ENCODE measurements at places on chromosomes 4 and X.

DNA sequence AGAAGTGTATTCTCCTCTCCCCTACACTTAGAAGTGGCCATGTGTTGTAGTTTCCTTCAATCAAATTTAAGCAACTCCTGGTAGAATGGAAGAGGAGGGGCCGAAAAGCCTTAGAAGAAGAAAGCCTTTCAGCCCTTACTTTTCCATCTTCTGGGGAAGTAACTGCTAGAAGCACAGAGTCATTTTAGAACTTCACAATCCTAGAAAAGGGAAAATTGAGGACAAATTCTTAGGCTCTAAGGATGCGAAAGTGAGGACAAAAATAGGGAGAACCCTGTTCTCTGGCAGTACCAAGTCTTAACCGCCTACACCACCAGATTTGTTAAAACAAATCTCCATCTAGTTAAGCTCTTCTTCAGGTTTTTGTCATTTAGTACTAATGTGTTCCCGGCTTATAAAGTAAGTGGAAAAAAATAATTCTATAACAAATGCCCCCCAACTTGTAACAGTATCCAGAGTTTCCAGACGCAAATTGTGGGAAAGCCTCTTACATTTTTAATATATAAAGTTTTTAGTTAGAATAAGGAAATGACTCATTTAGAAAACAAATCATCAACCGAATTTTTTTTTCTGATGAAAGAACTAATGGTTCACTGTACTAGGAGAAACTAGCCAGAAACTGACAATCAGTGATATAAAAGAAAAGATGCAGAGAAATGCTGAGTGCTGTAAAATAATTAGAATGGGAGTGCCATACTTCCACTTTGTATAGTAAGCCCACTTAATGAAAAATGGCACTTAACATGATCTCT lies 76.0 kb downstream of the ARAP2 start:
- DNase-seq = no peak

DNA sequence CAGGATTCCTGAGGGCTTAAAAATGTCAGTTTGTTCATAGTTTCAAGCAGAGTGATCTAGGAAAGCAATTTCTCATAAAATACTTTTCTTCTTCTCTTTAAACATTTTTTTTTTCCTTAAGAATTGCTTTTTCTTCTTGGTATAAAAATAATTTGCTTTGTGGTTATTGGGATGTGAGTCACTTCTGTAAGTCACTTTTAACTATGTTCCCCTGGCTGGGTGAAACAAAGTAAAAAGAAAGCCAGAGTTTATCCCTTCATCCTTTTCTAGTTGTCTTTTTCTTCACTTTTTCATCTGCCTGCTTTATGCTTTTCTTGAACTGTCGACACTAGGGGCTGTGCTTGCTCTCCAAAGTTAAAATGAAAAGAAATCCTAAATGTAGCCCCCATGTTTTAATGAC lies 33.5 kb downstream of the ARSJ start:
- no peak for DNase-seq

DNA sequence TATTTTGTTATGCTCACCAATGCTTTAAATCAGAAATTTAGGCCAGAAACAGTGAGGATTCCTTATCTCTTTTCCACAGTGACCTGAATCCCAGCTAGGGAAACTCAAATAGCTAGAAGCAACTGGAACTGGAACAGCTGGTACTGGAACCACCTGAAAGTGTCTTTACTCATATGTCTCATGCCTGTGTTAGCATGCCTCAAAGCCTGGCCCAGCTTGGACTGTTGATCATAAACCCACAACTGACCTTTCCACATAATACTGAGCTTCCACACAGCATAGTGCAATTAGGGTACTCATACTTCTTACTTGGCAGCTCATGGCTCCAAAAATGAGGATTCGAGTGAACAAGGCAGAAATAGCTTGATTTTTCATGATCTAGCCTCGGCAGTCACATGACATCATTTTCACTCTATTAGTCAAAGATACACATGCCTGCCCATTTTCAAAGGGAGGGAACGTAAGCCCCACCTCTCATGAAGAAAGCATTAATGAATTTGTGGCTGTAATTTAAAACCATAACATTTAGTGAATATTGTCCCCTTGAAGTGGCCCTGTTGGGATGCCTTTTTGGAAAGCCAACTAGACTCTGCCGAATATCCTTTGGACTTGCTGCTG lies 80.8 kb upstream of the ACSL1 start:
- DNase-seq = no peak

DNA sequence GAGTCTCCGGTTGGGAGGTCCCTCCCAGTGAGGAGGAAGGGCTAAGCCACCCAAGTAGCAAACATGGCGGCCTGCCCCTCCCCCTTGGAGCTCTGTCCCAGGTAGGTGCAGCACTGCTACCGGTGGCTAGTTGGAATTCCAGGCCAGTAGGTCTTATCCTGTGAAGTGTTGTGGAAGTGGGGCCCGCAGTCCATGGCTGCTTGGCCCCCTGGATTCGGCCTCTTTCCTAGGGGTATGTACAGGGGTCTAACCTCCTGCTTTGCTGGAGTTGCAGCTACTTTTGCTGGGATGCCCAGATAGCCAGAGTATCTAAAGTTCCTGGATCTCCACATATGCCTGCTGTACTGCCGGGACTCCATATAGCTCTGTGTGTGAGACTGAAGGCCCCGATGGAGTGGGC lies 9.9 kb upstream of the TMSB15C start:
- no peak for DNase-seq

- no peak for DNase-seq
These were observed 83.7 kb downstream of the PCYT1B start for GRCh38 chrX:24563291-24564010.

GRCh38 chr4:109072595-109072994 lies 229.9 kb downstream of the COL25A1 start:
- DNase-seq = no peak

DNA sequence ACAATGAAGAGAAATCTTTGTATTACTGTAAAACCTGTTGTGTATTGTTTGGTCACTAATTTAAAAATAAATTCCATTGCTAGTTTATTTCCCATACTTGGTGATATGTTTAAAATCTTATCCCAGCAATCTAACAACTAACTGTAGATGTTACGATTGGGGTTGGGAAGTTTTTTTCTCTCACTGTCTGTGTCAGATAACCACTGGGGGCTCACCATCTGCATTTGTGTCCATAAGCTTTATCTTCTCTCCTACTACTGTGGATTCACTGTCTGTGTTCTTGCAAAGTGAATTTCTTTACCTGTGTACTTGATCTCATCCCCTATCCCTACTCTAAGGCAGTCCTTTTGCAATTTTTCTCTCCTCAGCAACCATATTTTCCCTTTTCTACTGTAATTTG lies 81.3 kb downstream of the STIM2 start:
- no peak for DNase-seq

- no peak for DNase-seq
These were observed 1663.1 kb downstream of the STIM2 start for GRCh38 chr4:28523681-28524190.

GRCh38 chr4:53706422-53707032 lies 115.2 kb upstream of the LNX1 start:
- no peak for DNase-seq

GRCh38 chr4:86999136-86999643 lies 64.4 kb downstream of the AFF1 start:
- DNase-seq = no peak

- DNase-seq = no peak
These were observed 3.3 kb downstream of the COL4A5 start for GRCh38 chrX:108442901-108443464.

- no peak for DNase-seq
These were observed 47.4 kb upstream of the VEGFC start for GRCh38 chr4:176840166-176840565.

DNA sequence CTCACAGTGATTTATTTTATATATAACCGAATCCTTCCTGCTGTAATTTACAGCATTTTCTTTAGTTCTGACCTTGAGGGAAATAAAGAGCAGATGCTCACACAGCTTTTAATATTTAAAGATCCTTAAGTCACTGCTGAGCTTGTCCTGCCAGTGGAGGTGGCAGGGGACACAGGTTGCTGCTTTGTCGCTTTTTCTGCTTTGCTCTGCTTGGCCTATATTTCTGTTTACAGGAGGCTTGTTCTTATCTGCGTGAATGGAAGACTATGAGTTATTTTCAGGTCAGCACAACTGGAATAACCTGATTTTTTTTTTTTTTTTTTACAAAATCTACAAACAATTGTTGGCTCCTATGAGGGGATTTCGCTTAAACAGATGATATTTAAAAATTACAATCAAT lies 2.3 kb downstream of the TXK start:
- DNase-seq = no peak

GRCh38 chrX:112867570-112867969 lies 26.9 kb upstream of the AMOT start:
- no peak for DNase-seq

DNA sequence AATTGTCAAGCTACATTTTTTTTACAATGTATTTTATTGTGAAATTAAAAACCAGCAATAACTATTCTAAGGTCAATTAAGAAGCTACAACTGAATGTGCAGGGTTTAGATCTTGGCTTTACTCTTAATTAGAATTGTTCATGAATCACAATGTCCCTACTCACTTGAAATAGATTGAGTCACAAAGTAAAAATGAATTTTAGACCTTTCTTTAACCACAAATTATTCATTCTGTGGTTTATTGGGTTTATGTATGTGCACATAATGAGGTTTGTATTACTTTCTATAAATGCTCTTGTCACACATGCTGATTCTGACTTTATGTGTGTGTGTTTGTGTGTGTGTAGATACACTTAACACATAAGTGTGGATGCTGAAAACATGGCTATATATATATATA lies 647.0 kb upstream of the AADAT start:
- no peak for DNase-seq

- DNase-seq = no peak
These were observed 232.2 kb downstream of the C4orf33 start for GRCh38 chr4:129328162-129328561.

GRCh38 chrX:153944140-153944799 lies at the start of gene RENBP:
RENBP (minus strand) TSS chrX:153944643; CDS start chrX:153944610, 33 bp downstream.
- DNase-seq = no peak

DNA sequence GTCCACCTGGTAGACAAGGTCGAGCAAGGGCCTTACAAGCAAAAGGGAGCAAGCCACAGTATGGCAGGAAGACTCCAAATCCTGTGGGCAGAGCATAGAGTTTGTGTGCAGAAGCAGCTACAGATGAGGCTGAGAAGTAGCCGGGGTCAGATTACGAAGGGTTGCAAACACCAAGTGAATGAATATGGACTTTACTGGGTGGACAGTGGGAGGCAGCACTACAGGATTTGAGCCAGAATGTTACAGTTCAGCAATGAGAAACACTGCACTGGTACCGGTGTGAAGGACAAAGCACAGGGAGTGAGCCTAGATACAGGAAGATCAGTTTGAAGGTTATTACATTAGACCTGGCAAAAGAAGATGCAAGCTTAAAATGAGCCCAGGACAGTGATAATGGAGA lies 46.1 kb upstream of the HOPX start:
- DNase-seq = no peak

DNA sequence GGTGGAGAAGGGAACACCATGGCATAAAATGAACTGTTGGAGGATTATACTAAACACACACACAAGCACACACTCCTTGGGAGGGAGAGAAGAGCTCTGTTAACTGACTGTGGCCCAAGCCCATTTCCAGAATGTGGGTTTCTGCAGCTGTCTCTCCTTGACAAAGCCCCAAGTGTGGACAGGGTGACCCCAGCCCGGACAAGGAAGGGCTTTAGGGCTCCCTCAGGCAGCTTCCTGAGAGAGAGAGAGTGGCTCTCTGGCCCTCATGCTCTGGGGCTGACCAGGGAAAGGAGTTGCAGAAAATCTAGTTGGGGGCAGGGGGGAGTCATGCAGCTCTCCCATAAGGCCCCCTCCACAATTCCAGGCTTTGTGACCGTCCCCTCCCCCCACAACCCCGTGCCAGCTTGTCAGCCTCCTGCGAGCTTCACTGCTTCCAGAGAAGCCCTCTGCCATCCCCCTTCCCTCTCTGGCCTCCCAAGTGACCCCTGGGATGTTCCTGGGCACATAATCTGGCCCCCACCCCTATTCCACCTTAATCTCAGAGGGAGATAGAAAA lies 590 bp downstream of the ARHGEF9 start:
- DNase-seq = no peak

GRCh38 chr4:183657564-183657963 lies 1.4 kb downstream of the RWDD4 start:
- DNase-seq = no peak

- no peak for DNase-seq
These were observed 47.9 kb downstream of the EFNB1 start for GRCh38 chrX:68876731-68877130.

All from activated effector memory CD4-positive, alpha-beta T cell treated with Interleukin-2 at 50 U/mL for 16 hours (primary cell).